ENCODE measurements at places on chromosomes 7 and 10.

- no peak for DNase-seq
These were observed 2.9 kb upstream of the RBM20 start for GRCh38 chr10:110641256-110641655.

DNA sequence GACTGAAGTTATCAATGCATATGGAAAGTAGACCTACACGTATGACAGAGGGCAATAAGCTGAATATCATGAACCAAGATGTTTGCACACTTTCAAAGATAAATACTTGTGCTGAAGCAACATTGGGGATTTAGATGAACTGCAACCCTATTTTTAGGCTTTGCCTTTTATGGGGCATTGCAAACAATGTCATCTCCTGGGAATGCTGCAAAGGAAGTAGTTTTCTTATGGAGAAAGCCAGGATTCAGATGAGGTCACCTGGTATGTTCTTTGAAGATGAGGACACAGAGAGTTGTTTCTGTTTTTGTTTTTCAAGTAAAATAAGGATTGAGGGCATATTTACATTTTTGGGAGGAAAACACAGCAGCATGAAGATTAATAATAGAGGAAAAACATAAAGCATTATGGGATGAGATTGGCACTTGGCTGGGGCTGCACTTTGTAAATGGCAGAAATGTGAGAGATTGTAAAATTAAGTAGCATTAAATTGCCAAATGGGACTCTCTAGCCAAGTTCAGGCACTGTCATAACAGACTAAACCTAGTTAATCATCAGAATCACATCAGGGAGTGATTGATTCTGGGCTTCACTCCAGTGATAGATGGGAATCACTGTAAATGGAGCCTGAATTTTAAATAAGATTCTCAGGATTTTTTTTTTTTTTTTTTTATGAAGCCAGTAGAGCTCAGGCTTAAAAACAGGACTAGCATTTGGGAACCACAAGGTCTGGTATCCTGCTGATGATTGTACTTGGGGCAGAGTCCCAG is 63.1 kb downstream of the MALRD1 start:
- no peak for DNase-seq

GRCh38 chr7:20784388-20785156 is 2.1 kb downstream of the SP8 start:
- peak; percentile 76 for DNase-seq

DNA sequence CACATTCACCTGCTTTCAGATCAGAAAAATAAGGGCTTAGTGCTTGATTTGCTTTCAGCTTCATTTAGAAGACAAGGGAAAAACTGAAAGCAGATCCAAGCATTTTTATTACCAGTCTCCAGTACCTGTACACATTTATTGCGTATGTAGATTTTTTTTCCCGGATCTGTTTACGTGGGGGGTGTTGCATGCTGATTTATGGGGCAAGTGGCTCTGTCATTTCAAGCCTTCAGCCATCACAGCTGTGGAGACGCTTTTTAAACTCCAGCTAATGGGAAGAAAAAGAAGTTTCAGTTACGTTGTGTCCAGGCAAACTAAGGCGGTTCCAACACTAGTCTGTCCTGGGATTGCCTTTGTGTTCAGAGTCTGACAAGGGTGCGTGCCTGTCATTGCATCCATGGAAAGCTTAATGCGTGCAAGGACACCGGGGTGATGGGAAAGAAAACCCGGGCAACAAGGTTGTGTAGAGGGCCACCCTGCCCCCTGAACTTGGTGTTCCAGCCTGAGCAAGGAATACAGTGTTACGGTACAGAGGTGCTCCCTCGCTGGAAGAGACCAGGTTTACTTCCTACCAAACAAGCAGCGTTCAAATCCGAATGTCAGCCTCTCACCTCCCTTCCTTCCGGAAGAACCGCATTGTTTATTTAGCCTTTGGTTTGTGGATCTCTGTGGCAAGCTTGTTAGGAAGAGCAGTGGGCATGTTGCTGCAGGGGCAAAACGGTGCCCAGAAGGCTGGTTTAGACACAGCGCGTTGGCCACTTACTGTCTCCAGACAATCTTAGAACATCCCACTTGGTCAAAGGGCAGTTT is 128.2 kb downstream of the FGFR2 start:
- DNase-seq: no peak

DNA sequence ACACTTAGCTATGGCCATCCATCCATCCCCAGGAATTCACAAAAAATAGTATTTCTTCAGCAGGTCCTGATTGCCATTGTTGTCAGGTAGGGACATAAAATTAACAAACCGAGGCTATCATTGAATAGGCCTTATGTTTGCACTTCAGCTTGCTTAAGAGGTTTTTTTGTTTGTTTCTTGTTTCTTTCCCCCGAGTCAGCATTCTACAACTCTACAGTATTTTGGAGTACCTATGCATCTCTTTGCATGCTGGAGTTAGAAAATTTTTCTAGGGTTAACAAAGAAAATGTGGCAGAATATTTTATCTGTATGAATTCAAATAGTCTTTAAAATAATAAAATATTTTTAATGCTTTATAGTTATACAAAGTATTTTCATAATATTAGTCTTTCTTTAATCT is 26.3 kb downstream of the CHRM2 start:
- DNase-seq: no peak

DNA sequence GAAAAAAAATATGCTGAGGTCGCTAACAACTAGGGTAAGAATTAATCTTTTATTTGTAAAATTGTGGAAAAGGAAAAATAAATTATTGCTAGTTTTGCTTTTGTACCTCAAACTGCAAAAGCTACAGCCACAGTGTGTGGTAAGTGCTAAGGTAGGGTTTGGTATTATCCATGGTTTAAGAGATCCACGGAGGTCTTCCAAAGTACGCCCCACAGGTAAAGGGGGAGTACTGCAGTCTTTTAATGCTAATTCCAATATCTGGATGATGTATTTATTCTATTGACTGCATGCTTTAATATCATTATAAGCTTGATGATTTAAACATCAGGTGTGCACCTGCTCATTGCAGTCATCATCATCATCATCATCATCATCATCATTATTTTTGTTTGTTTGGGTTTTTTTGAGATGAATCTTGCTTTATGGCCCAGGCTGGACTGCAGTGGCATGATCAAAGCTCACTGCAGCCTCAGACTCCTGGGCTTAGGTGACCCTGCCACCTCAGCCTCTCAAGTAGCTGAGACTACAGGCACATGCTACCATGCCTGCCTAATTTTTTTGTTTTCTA is 38.4 kb upstream of the BMS1 start:
- no peak for DNase-seq

- no peak for DNase-seq
These were observed 76.2 kb downstream of the TMEM26 start for GRCh38 chr10:61376908-61377368.

DNA sequence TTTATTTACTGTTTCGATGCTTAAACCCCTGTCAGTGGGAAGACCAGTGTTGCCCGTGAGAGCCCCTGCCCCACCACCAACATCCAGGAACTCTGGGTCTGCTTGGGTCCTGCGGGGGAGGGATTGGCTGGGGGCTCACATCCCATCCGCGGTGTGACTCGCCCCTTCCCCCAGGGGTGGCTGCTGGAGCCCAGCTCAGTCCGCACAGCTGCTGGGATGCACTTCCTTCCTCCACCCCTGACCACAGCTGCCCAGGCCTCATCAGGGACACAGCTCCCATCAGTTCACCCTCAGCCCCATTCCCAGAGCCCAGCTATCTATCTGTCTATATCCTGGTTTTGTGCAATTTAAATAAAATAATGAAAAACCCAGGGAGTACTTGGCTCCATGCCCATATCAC is 54.5 kb downstream of the JAKMIP3 start:
- DNase-seq: no peak

DNA sequence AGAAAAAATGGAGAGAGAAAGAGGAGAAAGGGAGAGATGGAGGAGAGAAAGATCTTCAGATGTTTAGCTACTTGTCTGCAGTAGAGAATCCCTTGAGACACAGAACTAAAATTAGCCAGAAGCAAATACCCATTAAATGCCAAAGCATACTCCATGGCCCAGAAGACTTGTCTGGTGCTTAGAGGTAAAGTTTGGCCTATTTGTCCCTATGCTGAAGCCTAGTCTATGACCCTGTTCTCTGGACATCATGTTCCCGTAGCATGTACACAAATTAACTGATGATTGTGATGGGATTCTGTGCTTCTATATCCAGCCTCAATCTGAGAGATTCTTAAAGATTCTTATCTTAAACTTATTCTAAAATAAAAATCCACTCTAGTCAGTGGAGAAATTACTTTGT is 85.8 kb downstream of the NAMPT start:
- DNase-seq: no peak

DNA sequence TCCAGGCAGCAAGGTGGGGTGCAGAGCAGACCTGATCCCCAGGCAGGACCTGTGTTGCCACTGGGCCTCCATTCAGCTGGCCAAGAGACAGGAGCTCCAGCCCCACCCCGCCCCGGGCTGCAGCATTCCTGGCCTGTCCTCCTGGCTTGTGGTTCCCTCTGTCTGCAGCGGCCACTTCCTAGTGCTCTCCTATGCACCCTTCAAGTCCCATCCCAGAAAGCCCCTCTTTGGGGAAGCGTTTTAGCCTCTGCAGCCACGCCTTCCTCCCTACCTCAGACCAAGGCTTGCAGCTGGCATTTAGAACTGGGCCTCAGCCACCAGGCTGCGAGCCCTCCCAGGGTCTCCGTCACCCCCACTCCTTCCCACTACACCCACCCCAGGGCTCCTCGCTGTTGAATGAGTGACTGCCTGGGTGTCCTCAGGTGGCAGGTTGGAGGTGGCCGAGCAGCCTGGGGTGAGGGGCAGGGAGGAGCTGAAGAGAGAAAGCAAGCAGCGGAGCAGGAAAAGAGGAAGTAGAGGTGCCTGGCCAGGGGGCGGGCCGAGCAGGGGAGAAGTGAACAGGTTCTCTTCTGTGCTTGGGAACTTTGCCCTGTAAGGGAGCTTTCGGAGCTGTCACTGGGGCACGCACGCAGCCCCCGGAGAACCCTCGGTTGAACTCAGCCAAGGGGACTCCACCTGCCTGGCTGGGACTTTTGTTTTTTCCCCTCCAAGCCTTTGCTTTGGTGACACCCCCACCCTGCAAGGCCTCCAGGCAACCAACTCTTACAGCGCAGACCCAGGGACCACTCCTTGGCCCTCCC is 109.1 kb upstream of the TNRC18 start:
- DNase-seq: no peak

- no peak for DNase-seq
These were observed 11.9 kb upstream of the INPP5F start for GRCh38 chr10:119713744-119714483.

GRCh38 chr10:79258894-79259293 is 88.4 kb upstream of the PPIF start:
- no peak for DNase-seq

DNA sequence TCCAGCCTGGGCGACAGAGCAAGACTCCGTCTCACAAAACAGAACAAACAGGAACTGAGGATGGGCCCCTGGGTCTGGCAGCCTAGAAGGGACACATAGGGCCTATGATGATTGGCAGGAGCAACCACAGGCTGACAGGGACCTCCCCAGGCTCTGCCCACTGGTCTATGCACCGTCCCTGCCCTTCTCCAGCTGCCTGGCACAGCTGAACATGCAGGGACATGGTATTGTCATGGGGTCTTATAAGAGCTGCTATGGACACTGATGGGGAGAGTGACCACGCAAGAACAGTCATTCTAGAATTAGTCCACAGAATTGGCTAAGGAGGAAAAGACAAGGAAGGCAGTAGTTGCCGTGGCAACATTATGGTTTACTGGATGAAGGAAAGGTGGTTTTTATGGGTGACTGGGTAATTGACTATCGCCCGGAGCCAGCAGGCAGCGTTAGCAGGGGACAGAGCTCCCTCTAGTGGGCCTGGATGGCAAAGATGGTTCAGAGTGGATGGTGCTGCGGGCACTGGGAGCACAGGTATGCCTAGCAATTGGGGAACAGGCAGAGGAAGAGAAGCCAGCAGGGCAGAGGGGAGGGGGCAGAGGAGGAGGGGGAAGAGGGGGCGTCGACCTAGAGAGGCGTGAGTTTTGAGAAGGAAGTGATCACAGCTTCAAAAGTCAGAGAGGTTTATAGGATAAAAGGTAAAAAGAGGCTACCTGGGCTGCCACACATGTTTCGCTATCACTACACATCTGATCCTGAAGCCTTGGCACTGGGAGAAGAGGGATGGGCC is 7.8 kb upstream of the TRIM56 start:
- peak; percentile 81 for DNase-seq

Data from NCI-H1092 treated with DMSO at 0.1 percent for 48 hours (cell line).